Foreskin melanocyte (primary cell): ENCODE measurements at places on chromosomes 6 and 20.

- DNase-seq: no peak
Observed at GRCh38 chr20:44302026-44302669, 8.9 kb downstream of the FITM2 start.

DNA sequence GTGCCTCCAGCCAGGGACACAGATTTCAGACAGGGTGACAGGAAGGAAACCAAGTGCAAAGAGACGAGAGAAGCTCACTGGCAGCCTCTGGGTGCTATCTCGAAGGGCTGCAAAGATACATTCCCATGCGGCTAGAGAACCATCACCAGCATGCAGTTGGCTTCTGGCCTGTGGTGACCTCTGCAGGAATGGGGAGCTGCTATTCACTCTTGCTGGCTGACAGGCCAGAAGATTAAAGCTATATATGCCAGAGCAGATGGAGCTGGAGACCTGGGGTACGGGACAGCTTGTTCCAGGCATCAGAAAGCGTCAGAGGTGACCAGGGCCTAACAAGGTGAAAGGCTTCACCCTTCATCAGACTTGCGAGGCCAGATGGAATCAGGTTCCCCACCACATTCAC lies 20.0 kb downstream of the MAP1LC3A start:
- DNase-seq: no peak

- no peak for DNase-seq
Observed at GRCh38 chr20:20138301-20139064, 86.2 kb downstream of the CFAP61 start.

DNA sequence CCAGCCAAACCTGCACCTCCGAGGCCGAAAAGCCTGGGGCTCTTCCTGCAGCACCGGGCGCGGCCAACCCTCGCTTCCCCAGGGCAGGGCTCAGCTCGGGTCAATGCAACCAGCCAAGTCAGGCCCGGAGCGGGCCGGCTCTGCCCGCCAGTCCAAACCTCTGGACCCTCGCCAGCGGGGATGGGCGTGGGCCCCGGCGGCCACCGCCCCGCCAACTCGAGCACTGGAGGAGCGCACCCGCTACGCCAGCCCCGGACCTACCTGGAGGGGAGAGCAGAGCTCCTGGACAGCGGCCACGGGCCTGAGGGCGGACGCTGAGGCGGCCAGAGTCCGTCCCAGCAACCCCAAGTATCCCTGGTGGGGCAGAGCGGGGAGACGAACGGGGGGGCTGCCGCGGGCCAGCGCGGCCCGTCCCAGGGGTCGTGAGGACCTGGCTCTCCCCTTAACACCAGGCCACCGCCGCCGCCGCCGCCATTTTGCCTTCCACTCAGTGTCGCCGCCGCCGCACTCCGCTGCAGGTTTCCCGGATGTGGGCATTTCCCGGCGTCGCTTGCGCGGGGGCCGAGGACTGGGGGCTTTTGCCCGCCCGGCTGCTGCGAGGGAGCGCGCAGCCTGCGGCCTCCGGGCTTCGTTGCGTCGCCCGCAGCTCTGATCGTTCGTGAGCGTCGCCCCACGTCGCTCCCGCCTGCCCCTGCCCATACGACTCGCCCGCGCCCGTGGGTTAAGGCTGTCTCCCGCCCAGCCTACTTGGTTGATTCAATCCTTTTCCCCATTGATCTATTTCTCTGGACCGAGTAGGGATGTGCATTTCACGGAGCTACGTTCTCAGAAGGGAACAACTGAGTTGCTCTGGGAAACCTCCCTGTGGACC lies at the start of gene LATS1:
LATS1 (minus strand) TSS at position 514 of the 871 bp plus-strand sequence. CDS start 15,975 bp downstream, outside the sequence.
- peak; percentile 74 for DNase-seq

- DNase-seq: no peak
Observed at GRCh38 chr6:3117912-3118352, 579 bp upstream of the BPHL start.

GRCh38 chr6:166203003-166203640 lies 35.5 kb upstream of the TBXT start:
- DNase-seq: peak; percentile 76

GRCh38 chr6:80211286-80211685 lies 104.8 kb downstream of the BCKDHB start:
- DNase-seq: no peak

DNA sequence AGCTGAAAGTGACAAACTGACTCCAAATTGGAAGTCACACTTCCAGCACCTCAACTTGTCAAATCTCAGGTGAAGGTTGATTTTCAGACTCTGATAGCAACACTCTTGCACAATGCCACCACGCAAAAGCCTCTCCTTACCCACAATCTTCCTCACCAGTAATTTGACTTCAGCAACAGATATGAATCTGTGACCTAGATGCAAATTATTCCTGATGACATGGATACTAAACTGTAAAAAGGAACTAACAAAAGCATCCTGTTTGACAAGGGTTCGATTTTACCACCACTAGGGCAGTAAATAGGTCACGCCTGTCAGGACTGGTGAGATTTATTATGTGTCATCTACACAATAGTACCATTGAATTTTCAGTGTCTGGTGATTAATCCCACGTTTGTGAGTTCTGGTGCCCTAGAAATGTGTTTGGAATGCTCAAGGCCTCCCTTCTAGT lies 134.4 kb upstream of the COL21A1 start:
- DNase-seq: peak; percentile 96

- DNase-seq: no peak
Observed at GRCh38 chr6:3230900-3231246, 3.4 kb upstream of the TUBB2B start.

DNA sequence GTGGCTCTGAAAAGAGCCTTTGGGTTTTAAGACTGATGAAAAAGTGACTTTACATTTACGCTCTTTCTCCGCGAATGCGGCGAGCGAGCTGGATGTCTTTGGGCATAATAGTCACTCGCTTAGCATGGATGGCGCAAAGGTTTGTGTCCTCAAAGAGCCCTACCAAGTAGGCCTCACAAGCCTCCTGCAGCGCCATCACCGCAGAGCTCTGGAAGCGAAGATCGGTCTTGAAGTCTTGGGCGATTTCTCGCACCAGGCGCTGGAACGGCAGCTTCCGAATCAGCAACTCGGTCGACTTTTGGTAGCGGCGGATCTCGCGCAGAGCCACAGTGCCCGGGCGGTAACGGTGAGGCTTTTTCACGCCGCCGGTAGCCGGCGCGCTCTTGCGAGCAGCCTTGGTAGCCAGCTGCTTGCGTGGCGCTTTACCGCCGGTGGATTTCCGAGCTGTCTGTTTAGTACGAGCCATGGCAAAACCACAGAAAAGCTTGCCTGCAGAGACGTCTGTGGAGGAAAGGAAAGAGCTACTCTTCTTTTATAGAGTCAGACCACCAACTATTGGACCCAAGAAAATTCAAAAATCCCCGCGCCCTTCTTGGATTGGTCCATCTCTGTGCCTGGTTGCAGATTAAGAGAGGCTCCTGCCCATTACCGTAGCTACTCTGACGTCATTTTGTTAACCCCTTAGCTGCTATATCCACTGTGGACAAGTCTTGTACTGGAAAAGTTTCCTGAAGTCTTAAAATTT lies 55.5 kb upstream of the HFE start:
- DNase-seq: peak; percentile 99

- no peak for DNase-seq
Observed at GRCh38 chr20:24779946-24780345, 169.1 kb upstream of the CST7 start.

- no peak for DNase-seq
Observed at GRCh38 chr20:59161721-59162120, 1.9 kb upstream of the ZNF831 start.

- DNase-seq: no peak
Observed at GRCh38 chr6:39843305-39844020, 51.3 kb downstream of the DAAM2 start.

DNA sequence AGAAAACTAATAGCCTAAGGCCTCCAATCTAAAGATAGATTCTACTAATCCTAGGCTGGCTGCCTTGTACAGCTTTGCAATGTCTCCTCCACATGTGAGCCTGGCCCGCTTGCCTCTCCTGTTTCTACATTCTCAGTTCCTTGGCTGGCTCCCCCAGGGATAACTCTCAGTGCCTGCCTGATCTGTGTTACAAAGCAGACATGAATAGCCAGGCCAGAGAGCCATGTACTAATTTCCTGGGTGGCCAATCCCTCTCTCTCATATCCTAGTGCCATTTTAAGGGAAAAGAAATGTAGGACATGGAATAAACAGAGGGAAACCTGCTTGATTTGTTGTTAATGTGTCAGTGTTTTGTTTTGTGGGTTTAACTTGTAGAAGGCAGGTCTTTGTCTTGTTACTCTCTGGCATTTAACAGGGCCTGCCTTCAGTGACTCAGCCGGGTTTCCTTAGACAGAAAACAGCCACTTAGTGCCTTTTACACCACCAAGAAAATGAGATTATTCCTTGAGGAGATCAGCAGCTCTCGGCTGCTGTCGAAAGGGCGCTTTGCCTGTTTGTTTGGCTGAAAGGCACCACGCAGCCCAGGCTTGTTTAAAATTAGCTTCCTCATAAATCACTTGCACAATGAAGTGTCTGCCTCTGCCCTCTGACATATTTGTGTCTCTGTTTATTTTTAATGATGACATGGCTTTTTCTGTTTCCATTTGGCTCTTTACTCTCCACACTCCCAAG lies 702.7 kb downstream of the MAFB start:
- DNase-seq: peak; percentile 91

DNA sequence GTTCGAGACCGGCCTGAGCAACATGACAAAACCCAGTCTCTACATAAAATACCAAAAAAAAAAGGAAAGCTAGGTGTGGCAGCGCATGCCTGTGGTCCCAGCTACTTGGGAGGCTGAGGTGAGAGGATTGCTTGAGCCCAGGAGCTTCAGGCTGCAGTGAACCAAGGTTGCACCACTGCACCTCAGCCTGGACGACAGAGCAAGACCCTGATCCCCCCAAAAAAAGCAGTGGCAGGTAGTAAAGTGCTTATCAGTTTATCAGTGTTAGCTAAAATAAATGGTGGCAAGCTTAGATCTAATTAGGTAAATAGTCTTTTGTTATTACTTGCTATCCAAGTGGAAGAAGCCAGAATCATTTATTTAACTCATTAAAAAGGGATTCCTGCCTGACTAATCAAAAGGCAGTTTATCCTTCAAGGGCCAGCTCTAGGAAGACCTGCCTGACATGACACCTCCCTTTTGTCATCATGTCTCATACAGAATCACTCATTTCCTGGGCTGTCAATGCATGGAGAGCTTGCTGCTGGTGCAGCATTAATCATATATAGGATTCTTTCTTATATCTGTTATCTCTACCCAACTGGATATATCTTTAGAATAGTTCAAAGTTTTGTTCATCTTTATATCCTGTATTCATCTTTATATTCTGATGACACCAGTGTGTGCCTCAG lies 9.6 kb downstream of the DSTN start:
- DNase-seq: no peak

- no peak for DNase-seq
Observed at GRCh38 chr6:25842526-25842925, 10.7 kb upstream of the SLC17A1 start.

DNA sequence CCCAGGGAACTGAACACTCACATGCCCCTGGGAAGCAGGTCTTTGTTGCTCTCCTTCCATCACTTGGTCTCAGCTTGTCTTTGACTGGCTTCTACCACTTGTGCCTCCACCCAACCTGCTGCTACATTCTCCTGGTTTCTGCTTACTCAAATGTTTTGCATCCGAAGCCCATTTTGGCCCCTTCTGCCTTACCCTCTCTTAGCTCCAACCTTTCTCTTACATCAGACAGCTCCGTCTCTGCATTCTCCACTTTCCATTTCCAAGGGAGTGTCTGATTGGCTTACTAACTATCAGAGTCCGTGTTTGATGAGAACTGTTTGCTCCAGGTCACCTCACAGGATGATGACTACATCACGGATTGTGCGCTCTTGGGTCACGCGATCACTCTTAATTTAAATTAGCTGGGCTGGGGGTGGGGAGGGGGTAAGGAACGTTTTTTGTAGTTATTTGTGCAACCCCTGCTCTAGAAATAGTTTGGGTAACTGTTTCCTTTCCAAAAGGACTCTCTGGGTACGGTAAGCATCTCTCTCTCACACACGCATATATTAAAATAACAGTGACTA lies 844 bp upstream of the ABRACL start:
- peak; percentile 55 for DNase-seq

GRCh38 chr20:23125625-23126191 lies 39.6 kb upstream of the CD93 start:
- no peak for DNase-seq

DNA sequence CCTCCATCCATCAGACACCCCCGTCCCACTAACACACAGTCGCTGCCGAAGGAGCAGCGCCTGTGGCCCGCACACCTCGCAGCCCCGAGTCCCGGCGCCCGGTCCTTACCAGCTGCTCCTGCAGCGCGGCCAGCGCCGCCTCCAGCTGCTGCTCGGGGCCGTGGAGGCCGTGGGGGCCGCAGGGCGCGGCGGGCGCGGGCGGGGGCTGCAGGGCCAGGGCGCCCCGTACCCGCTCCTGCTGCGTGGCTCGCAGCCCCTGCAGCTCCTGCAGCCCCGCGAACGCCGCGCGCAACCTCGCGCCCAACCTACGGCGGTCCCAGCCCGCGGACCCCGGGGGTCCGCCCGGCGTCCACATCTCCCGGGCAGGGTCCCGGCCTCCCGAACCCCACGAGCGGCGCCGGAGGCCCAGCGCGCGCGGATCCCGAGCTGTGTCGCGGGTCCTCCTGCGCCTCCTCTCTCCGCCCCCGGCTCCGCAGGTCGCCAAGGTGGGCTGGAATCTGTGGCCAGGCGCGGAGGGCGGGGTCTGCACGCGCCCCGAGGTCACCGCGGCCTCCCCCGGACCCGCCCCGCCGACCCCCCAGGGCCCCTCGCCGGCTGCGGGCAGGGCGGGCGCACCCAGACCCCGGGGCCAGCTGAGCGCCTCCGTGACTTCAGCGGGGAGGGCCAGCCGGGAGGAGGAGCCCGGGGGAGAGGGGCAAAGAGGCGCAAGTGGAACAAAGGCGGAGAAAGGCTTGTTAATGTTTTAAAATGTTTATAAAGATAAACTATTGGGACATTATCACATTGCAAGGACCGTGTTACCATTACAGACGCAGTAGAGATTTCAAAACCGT lies at the start of gene DACT2:
DACT2 (minus strand) TSS at position 499 of the 833 bp plus-strand sequence; CDS start at position 355, 144 bp downstream.
- no peak for DNase-seq

DNA sequence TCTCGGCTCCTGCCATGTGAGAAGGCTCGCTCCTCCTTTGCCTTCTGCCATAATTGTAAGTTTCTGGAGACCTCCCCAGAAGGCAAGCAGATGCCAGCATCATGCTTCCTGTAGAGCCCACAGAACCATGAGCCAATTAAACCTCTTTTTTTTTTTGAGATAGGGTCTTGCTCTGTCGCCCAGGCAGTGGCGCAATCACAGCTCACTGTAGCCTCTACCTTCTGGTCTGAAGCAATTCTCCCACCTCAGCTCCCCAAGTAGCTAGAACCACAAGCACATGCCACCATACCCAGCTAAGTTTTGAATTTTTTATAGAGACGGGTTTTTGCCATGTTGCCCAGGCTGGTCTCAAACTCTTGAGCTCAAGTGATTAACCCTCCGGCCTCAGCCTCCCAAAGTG lies 28.6 kb downstream of the RING1 start:
- no peak for DNase-seq

GRCh38 chr6:53031281-53031680 lies 33.9 kb upstream of the FBXO9 start:
- no peak for DNase-seq
